Stimulated activated CD8-positive, alpha-beta memory T cell treated with anti-CD3 and anti-CD28 coated beads, Interleukin-7, amount 100 ng/mL, for 1 hour (primary cell): ENCODE measurements at places on chromosomes 13 and 19.

DNA sequence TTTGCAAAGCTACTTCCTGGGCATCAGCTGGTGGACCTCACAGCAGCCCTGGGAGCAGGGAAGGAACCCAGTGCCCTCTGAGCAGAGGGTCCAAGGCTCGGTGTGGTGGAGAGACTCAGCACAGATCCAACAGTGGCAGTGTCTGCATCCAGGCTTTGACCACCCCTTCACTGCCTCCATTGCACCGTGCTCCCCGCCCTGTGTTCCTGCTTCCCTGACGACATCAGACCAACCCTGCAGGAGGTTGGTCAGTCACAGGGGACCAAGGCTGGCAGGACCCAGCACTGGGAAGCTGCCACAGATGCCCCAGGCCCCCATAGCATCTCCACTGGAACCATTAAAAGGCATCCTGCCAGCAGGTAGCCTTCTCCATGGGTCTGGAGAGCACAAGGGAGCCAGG, 7.8 kb upstream of the VSTM2B start:
- DNase-seq: no peak

DNA sequence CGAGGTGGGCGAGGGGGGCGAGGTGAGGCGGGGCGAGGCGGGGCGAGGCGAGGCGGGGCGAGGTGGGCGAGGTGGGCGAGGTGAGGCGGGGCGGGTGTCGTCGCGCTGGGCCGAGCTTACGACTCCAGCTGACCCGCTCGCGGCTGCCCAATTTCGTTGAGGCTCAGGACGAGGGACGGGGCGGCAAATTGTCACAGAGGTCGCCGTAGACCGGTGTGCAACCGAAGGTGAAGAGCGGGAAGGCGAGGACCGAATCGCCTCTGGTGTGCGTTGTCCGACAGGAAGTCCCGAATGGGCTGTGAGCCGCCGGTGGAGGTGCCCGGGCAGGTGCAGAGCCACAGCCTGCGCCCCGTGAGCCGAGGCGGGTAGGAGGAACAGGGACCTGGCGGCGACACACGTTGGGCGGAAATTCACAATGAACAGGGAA, at the start of gene LACC1:
LACC1 (plus strand) TSS at position 150 of the 427 bp plus-strand sequence. CDS start 1,082 bp downstream, outside the sequence.
- peak; percentile 31 for DNase-seq

- no peak for DNase-seq
These were observed 58.3 kb upstream of the MEDAG start for GRCh38 chr13:30847650-30848307.

DNA sequence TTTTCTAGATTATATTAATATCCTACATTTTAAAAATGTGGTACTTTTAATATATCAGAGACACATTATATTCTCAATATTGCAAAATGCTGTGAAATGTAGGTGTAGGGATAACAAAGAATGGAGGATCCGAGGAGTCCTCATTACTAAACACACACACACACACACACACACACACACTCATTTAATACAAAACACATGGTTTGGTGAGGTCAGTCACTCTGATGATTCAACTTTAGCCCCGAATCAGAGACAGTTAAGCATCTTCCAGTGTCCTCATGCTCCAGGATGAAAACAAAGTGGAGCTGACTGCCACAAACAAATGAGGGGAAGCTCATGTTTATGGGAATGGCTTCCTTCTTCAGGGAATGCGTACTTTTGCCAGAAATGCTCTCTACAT, 147.5 kb downstream of the CYSLTR2 start:
- no peak for DNase-seq
